ENCODE measurements at places on chromosomes 12 and 14.

DNA sequence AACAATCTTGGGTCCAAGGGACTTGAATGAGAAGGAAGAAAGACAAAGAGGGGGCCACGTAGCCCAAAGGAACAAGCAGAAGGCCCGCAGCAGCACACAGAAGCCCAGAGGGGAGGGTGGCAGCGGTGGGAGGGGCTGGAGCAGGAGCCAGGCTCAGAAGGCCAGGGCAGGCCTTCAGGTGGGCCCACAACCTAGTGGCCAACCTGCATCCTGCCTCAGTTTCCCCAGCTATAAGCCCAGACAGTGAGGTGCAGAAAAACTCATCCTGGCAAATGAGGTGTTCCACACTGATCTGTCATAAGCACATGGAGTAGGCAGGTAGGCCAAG lies 34.1 kb downstream of the LTBP2 start:
- DNase-seq, result no peak

- no peak for DNase-seq
These were observed 57.3 kb downstream of the FBRSL1 start for GRCh38 chr12:132547205-132547740.

- DNase-seq, result no peak
These were observed 79.1 kb upstream of the SINHCAF start for GRCh38 chr12:31405021-31405420.

DNA sequence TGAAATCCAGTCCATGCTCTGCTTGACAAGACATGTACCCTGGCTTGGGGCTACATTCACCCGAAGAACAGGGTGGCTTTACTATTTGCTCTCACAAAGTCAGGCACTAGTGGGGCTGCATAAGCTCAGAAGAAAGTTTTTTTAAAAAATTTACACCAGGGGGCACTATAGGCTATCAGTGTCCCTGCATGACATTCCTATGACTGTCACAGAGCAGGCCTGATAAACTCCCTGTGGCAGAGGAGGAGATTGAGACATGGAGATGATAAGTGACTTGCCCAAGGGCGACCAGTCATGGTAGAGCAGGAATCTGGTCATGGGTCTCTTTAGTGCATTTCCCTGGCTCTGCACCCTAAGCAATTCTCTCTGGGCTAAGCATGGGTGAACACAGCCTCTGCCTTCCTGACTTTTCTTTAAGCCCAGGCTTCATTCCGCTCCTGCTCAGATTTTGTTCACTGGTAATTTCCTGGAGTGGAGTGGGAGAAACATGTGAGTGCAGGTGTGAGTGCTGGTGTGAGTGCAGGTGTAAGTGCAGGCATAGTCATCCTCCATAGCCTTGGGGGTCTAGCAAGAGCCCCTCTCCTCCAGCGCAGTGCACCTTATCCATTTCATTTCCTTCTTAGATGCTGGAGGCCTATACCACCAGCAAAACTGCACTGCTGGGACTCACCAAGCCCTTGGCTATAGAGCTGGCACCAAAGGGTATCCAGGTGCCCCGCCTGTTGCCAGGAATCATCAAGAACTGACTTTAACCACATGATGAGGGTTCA lies 91.6 kb downstream of the DHRS2 start:
- DNase-seq, result no peak

All from T-helper 9 cell (primary cell).